T-helper 17 cell (primary cell): ENCODE measurements at places on chromosomes 7 and 10.

GRCh38 chr7:151088019-151088855 is 2.0 kb downstream of the AGAP3 start:
- DNase-seq: no peak

DNA sequence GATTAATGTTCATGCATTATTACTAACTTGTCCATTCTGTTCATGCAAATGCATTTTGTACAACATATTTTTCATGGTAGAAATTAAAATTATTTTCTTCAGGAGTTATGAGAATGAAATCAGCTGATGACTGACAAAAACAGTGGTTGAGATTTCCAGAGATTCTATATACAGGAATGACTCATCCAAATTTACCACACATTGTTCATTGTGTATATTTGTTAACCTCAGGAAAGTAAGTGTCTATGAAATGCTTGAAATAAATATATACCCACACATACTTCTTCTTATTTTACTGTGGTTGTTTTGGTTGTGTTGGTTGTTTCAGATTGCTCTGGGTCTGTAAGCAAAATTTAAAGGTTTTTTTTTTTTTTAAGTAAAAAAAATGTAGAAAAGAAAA is 108.1 kb upstream of the SP8 start:
- DNase-seq: no peak

DNA sequence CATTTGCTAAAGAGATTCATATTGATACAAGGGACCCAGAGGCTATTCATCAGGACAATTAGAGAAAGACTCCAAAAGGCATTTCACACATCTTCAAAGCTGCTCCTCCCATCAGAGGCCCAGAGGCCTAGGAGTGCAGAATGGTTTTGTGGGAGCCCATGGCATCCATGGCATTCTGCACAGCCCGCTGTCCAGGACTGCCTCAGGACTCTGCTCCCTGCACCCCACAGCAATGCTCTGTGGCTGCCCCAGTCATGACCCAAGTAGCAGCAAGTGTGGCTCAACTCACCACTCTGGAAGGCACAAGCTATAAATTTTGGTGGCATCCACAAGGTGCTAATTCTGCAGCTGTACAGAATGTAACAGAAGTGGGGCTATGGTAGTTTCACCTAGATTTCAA is 38.5 kb downstream of the ZNF438 start:
- DNase-seq: no peak

DNA sequence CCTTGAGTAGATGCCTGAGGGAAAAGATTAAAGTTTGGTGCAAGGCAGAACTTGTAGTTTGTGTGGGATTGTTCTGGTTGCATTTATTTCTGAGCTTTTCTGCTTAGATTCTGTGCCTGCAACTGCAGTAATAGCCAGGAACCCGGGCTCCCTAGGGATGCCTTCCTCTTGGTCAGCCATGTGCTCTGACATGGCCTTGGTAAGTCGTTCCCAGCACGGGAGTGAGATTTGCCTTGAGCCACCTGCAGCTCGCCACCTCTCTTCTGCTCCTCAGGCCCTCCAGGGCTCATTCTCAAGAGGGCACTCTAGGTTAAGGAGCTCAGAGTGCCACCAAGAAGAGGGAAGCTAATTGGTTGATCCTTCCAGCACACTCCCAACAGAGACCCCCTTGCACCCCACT is 350.6 kb upstream of the MKI67 start:
- DNase-seq: no peak

- peak; percentile 27 for DNase-seq
Observed at GRCh38 chr7:117212969-117213877, 109.6 kb downstream of the WNT2 start.

GRCh38 chr7:43108255-43109011 is 4.0 kb upstream of the HECW1 start:
- DNase-seq: no peak

GRCh38 chr10:69124563-69125268 is 738 bp downstream of the VPS26A start:
- DNase-seq: peak; percentile 28

DNA sequence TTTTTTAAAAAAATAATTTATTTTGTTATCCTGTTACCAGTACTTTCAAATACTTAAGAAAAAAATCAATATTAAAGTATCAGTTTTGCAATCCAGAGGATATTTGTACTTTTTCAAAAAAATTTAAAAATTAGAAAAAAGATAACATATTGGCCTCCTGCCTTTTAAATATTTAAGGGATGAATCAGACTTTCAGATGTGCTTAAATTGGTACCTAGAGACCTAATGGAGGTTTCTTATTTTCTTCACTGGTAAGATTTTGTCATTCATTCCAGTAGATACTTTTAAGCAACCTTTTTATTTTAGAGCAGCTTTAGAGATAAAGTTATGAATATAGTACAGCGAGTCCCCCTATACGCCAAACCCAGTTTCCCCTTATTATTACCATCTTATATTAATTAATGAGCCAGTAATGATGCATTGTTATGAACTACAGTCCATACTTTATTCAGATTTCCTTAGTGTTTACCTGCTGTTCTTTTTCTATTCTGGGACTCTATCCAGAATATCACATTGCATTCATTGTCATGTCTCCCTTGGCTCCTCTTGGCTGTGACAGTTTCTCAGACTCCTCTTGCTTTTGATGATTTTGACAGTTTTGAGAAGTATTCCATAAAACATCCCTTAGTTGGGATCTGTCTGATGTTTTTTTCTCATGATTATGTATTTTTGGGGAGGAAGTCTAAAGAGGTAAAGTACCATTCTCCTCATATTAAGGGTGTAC is 34.2 kb downstream of the BICC1 start:
- no peak for DNase-seq

- DNase-seq: no peak
Observed at GRCh38 chr7:30682212-30683083, at the start of gene CRHR2. Gene CRHR2 (minus strand): TSS chr7:30682456. CDS start chr7:30682280, 176 bp downstream.

DNA sequence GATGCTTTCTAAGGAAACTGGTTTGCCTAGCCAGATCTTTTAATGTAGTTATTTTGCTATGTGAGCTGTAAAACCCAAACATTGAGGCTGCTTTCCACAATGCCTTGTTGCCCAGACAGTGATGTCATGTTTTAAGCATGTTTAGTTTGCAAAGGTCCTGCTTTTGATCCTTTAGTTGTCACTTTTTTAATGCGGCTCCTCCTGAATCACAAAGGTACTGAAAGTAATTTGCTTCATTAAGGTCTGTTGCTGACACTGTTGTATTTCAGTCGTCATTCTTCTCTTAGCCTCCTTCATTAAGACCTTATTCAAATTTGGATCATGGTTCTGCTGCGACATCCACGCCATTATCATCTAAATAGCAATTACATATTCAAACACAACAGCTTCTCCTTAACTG is 10.6 kb downstream of the RPA3 start:
- no peak for DNase-seq

DNA sequence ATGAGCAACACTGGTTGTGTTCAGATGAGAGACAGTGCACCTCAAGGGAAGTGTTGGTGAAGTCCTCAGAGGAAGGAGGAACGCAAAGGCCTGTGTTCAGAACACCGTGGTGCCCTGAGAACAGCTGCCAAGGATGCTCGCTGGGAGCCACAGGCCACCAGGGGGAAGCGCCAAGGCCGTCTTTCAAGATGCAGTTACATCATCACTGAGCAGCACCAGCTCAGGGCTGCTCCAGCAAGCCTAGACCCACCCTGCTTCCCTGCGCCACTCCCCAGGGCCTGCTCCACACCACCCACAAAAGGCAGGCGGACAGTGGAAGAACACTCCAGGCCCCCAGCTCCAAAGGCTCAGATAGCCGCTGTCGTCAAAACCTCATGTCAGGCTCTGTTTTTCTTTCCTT is 378.8 kb downstream of the DPP6 start:
- no peak for DNase-seq

GRCh38 chr10:21398563-21399231 is 126.8 kb downstream of the SKIDA1 start:
- DNase-seq: no peak

DNA sequence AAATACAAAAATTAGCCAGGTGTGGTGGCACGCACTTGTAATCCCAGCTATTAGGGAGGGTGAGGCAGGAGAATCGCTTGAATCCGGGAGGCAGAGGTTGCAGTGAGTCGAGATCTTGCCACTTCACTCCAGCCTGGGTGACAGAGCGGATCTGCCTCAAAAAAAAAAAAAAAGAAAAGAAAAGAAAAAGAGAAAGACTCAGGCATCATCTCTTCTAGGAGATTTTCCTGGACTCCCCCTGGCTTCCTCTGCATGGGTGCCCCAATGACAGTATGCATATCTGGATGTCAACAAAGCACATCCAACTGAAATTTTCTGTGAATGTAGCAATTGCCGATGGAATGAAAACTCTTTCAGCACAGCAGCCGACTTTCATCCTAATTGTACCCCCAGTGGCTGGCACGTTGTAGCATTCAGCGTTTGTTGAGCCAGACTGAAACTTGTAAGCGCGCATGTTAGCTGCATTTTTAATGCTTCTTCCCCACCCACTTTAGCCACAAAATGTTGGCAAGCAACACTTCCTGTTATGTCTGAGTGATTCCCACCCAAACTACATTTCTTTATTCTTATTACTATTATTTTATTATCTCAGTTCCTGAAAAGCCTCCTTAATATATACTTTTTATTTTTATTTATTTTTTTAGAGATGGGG is 70.2 kb downstream of the PRTFDC1 start:
- DNase-seq: no peak

GRCh38 chr7:110347081-110347480 is 743.8 kb upstream of the LRRN3 start:
- no peak for DNase-seq

DNA sequence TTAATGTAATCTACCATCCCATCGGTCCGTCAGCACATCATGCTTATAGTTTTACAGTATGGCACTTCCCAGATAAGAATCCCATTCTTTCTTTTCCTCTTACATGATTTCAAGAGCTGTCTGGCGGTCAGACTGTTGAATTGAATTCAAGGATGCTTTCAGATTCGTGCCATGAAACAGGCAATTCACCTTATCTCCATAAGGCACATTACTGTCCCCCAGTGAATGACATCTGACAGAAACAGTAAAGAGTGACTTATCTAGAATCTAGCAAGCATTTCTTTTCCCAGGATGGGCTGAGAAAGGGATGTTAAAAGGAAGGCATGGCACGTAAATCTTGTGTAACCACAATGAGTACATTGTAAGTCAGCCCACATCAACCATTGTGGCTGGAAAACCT is 61.1 kb upstream of the SEM1 start:
- DNase-seq: no peak

DNA sequence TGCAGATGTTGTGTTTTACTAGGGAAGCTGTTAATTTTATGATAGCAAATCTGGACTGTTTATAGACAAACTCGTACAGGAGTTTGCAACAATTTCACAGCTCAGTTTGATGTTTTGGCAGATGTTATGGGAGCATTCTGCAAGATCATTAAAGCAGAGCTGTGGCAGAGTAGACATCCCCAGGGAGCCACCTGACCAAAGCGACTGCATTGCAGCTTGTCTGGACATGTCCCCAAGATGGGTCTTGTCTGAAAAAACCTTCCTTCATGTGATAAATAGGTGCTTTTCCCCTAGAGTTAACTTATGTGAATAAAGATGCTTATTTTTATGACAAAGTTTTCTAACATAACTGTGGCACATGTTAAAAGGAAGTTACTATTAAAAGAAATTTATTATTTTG is 91.2 kb upstream of the GPR141 start:
- DNase-seq: no peak
